ENCODE measurements at places on chromosomes 6 and 20.

- DNase-seq = no peak
Observed at GRCh38 chr6:17392978-17393891, at the start of gene CAP2. TSS of gene CAP2 (plus strand) at chr6:17393595. CDS start at chr6:17421556, 27,961 bp downstream.

GRCh38 chr6:51960419-51960818 is 127.0 kb downstream of the PKHD1 start:
- DNase-seq = no peak

DNA sequence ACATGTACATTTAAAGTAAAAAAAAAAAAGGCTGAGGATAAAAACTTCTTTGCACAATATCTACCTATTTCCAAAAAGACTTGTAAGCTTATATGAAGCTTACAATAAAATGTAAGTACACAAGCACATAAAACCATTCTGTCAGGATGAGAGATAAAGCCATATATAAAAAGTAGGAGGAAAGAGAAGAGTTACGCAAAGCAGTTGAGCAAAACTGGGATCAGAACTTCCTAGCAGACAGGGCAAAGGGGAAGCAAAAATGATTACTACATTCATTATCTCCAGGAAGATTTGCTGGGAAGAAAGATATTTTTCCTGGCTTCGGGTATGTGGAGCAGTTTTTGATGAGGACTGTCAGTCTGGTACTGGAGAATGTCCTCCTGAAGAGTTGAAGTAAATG is 198.1 kb downstream of the MTFR2 start:
- DNase-seq = no peak

GRCh38 chr20:20017844-20018185 is 653 bp downstream of the NAA20 start:
- no peak for DNase-seq

DNA sequence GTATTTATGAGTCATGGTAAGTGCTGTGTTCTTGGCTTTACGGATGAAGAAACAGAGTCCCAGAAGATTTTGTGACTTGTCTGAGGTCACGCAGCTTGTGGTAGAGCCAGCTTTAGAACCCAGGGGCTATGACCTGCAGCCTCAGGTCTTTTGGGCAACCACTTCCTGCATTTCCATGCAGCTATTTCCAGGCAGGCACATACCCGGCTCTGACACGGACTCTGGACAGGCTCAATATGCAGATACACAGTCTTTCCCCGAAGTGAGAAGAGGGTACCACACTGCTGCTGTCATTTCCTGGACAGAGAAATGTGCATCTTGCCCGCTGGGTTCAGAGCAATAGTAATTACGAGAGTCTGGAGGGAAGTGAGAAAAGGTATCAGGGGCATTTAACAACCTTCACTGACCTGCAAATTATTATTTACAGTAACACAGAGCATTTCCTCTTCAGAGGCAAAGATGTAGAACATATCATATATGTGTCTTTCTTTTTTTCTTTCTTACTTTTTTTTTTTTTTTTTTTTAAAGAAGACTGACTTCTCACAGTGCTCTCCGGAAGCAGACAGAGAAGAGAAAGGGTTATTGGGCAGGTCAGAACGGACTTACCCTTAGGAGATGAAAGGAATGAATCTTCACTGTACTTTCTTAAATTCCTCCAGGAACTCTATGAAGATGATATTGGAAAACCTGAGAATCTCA is 185.1 kb downstream of the CLIC5 start:
- DNase-seq = no peak

DNA sequence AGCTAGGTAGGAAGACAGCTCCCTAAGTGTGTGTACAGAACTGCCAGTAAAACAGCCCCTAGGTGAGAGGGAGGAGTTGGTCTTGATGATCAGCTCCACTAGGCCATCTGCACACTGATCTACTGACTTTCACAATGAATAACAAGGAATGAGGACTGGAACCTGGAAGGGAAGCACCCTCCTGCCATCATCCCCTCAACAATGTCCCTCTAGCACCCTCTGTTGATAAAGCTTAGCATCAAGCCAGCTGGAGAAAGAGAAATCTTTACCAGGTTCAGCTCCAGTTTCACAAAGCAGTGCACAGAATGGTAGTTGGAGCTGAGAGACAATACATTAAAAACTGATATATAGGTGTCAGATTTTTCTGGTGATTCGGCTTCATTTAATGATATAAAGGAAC is 57.2 kb upstream of the IRAK1BP1 start:
- DNase-seq = no peak

DNA sequence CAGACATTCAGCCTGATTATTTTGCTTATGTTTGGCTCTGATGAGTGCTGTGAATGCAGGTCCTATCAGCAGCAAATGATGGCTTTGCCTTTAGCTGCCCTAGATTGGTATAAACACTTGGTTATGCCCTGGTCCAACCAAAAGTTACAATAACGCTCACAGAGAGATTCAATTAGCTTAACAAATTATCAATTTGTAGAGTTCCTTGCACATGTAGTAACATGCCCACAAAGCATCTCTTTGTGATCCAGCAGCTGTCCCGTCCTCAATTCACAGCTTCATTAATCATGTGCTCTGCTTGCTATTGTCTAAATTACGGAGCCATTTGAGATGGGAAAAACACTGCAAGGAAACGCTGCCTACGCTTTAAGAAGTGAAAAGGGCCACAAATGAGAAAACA is 457.9 kb downstream of the HDGFL1 start:
- no peak for DNase-seq

GRCh38 chr6:165729307-165729936 is 66.4 kb upstream of the PDE10A start:
- DNase-seq = no peak

Data from AG04449 (cell line).